ENCODE measurements at places on chromosomes 12 and 14.

- DNase-seq: no peak
Observed at GRCh38 chr12:47391566-47391965, 311.8 kb upstream of the AMIGO2 start.

GRCh38 chr12:3770891-3771290 lies 18.0 kb upstream of the CRACR2A start:
- no peak for DNase-seq

DNA sequence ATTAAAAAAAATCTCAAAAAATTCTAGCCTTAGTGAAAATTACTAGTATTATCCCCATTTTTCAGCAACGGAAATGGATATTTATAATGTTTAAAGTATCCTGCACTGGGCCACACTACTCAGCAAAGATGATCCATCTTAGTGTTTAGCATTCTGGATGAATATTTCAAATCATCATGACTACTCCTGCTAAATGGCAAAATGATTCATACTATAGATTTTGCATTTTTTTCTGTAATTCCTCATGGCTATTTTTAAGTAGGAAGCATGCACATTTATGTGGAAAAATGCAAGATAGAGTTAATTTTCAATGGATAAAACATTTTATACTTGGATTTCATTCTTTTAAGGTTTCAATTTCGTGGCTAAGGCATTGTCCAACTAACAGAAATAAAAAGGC lies 59.6 kb downstream of the LRFN5 start:
- no peak for DNase-seq

DNA sequence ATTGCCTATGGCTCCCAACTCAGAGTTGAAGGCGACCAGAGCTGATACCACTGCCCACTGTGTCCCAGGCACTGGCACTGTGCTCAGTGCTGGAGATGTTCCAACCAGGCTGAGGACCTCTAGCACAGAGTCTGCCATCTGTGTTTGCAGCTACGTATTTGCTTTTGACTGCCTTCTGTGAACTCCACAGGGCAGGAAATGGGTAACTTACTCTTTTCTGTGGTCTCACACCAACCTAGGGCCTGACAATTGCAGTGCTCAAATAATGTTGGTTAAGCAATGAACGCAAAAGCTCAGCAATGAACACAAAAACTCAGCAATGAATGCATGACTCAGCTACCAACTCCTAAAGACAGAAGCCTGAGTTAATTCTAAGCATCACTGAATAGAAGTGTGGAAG lies 202.8 kb downstream of the NUAK1 start:
- peak; percentile 22 for DNase-seq

DNA sequence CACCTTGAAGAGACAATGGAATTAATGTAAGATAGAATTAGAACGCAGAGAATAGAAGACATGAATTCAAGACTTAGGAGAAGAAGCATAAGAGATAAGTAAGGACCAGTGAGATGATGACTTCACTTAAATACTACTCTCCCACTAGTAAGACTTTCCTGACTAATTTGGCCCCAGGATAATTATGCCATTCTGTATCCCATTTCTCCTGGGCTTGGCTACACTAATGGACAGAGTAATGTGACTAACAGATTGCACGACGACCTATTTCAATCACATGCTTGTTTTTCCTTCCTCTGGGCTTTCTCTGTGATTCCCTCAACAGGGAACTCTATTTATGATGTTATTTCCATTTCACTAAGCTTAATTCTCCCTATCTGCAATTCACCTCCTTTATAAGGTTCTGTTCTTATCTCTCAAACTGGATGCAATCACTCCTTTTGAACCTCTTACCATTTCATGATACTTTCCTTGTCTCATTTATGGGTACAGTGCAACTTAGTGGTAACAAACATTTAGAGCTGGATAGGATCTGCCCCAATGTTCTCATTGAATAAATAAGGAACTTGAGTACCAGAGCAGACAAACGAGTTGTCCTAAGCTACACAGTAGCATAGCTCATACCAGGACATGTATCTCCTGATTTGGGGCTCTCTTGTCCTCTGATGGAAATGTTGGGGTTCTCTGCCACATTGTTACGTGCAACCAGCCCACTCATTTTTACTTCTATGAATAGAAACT lies 102.7 kb downstream of the BTG1 start:
- no peak for DNase-seq

GRCh38 chr14:103020271-103021170 lies 36.8 kb downstream of the CDC42BPB start:
- no peak for DNase-seq

GRCh38 chr12:27052176-27052575 lies 29.8 kb downstream of the MED21 start:
- no peak for DNase-seq

DNA sequence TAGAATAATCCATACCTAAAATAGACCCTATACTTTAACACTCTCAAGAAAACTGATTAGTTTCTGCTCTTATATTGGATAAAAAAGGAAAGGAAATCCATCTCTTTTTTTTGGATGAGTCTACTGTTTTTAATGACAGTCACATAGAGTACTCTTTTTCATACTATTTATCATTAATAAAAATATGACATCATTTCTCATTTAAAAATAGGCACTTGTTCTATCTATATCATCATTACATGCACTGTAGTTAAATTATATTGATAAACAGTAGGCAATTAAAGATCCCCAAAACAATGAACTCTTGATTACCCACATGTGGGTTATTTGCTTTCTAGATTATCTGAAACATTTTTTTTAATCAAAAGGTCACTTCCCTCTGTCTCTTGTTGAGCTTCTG lies 338.8 kb downstream of the NELL2 start:
- DNase-seq: no peak

DNA sequence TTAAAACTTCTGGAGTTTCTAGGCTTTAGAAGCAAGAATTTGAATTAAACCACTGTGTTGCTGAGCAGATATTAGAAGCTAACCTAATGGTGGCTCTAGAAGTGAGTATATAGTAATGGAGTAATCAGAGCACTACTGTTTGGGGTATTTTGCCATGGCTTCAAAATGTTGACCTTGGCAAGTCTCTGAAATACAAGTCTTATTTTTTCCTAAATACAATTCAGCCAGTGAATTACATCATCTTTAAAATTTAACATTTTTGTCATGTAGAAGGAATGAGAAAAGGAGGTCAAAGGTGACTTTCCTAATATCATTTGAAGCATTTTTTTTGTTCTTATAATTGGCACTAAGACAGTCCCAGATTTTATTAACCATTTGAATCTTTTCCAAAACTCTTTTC lies 25.2 kb downstream of the PMCH start:
- no peak for DNase-seq

- DNase-seq: no peak
Observed at GRCh38 chr14:79186523-79186922, 1016.4 kb downstream of the NRXN3 start.

DNA sequence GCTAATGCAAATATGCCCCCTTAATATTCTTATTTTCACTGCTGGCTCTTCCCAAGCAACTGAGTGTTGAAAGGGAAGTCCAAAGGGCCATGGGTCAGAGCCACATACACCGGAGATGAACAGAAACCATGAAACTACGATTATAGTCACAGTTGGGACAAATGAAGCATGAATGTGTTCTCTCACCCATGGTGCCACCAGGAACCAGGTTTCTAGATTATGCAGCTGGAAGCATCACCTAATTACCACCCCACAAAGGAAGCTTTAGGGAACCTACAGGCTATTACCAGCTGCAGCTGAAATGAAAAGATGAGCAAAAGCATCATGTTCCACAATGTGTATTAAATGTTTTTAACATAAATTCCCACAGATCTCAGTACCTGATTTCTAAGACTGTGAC lies 15.4 kb downstream of the TMTC1 start:
- no peak for DNase-seq

- DNase-seq: no peak
Observed at GRCh38 chr14:20998674-20999366, at the start of gene SLC39A2. Gene SLC39A2, plus strand, starts transcription at chr14:20999293. Its CDS starts 154 bp downstream, at chr14:20999447.

- DNase-seq: no peak
Observed at GRCh38 chr12:38761636-38762342, 143.6 kb downstream of the CPNE8 start.

DNA sequence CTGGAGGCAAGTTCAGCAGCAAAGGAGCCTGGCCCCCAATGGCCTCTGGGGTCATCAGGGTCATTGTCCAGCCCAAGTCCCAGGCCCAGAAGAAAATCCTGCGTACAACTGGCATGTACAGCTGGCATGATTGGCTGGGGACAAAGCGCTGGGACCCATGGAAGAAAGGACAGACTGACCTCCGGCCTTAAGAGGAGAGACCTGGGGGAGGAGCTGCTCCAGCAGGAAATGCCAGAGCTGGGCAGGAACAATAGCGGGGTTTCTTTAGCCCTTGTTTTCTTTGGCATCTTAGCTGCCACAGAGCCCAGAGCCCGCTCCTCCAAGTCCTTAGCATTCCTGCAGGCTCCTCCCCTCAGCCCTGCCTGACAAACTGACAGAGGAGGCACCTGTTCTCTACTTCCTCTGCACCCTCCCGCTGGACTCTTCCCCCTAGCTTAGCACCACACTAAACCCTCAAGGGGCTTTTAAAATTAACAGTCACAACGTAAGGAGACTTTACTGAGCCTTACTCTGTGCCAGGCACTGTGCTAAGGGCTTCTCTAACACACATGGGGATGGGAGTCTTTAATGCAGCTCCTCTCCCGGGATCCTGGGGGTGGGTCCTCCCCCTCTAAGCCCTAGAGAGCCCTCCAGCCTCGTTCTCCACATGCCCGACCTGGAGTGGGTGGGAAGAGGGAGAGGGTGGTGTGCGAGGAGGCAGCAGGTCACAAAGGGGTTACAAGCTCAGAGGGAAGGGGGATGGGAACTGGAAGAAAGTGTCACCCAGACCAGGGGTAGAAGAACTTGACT lies 1.8 kb upstream of the AQP5 start:
- no peak for DNase-seq

- DNase-seq: no peak
Observed at GRCh38 chr12:120169946-120170345, 24.6 kb downstream of the GCN1 start.

DNA sequence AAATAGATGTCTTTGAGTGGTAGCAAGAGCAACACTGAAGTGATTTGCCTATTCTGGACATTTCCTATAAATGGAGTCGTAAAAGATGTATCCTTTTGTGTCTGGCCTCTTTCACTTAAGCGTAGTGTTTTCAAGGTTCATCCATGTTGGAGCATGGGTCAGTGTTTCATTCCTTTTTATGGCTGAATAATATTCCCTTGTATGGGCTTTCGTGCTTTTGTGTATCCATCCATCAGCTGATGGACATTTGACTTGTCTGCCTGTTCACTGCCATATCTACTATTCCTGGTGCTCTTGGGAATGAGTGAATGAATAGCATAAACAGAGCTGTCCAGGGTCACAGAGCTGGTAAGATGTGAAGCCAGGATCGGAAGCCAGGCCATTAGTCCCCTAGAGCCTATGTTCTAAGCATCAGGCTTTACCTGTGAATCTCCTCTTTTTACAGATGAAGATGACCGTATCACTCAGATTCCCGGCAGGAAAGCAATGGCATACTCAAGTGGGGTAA lies 1.8 kb upstream of the P2RX7 start:
- no peak for DNase-seq

GRCh38 chr12:10847744-10848143 lies 1.5 kb downstream of the PRR4 start:
- no peak for DNase-seq

DNA sequence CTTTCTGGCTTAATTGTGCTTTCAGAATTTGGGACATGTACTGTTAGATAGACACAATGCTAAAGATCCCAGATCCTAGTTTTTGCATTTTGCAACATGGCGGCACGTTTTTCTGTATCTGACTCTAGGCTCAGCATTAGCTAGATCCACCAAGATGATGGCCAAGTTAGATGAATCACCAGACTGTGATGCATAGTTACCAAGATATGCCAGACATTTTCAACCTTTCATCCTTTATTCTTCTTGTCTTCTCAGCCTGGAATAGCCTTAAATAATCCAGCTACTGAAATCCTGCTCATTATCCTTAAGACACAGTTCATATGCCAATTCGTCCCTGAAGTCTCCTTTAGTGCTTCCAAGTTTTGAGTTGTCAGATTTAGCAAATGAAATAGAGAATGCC lies 144.9 kb upstream of the CRY1 start:
- no peak for DNase-seq

- DNase-seq: no peak
Observed at GRCh38 chr12:59396919-59397318, 198.9 kb upstream of the SLC16A7 start.

DNA sequence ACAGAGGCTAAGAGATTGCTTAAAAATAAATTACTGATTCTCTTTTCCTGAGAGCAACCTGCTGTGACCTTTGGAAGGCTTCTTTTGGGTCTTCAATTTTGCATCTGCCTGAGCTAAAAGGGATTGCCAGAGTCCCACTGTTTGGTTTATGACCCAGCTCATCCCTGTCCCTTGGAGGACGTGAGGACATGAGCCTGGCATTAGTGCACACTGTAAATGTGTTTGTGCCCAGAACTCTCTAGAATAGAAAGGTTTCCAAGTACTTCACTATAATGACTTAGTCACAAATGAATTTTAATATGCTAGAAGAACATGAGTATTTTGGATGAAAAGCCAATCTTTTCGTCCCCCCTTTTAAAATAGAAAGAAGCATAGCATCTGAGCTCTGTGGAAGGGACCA lies 47.1 kb upstream of the CDKN3 start:
- DNase-seq: no peak

DNA sequence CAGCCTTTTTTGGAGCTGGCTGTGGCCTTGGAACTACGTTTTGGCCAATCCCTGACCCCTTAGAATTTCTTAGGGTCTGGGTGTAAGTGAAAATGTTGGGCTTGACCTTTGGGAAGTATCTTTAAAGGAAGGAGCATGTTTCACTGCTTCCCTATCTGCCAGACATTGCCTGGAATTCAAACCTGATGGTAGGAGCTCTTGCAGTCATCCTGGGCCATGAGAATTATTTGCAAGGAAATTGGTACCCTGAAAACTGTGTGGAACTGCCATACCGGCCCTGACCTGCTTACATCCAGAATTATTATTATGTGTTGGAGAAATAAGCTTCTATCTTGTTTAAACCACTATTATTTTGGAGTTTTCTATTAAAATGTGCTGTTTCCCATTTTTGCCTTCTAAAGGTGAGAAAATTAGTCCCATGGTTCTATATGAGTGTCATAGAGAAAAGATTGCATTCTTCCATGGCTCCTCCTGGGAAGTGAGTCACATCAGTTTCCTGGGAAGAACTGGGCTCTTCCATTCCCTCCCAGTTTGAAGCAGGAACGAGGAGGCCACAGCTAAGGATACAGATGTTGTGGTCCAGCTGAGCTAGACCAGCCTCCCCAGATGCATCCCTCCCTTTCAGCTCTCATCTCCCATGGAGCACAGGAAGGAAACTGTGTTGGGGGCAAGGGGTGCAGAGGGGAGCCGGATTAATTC lies 9.5 kb upstream of the PGF start:
- no peak for DNase-seq

GRCh38 chr12:4719821-4720636 lies at the start of gene GALNT8:
Gene GALNT8, plus strand, starts transcription at chr12:4720400. Its CDS starts 278 bp downstream, at chr12:4720678.
- DNase-seq: no peak

DNA sequence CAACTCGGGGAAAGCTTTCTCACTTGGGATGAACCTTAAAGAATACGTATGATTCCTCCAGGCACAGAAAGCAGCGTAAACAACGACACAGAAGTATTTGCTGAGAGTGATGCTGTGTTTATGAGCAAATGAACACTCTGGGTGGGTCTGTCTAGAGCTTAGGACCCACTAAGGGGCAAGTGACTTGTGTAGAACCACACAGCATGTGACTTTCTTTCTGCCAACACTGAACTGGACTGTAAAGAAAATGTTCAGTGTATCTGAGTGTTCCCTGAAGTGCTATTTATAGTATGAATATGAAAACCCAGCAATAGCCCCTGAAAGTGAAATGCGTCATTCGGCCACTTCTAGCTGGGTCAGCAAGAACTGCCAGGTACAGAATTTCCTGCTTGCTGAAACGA lies 78.5 kb downstream of the ST8SIA1 start:
- DNase-seq: no peak
